ENCODE measurements at places on chromosomes 1 and 21.

DNA sequence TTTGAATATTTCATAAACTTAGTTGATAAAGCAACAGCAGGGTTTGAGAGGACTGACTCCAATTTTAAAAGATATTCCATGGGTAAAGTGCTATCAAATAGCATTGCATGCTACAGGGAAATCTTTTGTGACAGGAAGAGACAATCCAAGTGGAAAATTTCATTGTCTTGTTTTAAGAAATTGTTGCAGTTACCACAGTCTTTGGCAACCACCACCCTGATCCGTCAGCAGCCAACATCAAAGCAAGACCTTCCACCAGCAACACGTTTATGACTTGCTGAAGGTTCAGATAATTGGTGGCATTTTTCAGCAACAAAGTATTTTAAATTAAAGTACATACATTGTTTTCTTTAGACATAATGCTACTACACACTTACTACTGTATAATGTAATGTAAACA lies 47.8 kb downstream of the ADGRL4 start:
- peak; percentile 54 for DNase-seq

DNA sequence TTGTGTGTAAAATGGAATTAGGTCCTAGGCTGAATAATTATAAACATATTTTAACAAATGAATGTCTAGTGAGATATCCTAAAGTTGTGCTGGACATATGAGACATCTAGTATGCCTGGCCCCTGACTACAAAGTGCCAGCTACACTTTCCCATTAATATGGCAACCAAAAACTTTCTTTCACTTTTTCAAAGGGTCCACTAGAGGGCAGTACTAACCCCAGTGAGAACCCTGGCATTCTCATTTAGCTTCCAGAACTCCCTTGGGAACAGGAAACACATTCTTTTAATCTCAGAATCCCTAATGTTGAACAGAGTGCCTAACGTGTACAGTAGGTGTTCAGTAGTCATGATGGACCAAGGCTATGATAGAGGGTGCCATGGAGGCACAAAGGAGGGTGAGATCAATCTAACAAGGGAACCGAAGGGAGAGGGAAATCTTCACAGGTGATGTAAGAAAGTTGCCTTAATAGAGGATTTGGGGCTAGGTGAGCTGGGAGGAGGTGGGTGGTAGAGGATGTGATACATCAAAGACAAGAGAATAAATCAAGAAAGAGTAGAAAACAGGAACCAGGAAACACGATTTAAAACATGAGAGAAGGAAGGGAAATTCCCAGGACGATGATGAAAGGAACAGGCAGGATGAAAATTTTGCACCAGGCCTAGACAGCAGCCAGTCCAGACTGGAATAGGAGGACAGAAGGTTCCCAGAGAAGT lies 41.6 kb downstream of the NSL1 start:
- peak; percentile 86 for DNase-seq

DNA sequence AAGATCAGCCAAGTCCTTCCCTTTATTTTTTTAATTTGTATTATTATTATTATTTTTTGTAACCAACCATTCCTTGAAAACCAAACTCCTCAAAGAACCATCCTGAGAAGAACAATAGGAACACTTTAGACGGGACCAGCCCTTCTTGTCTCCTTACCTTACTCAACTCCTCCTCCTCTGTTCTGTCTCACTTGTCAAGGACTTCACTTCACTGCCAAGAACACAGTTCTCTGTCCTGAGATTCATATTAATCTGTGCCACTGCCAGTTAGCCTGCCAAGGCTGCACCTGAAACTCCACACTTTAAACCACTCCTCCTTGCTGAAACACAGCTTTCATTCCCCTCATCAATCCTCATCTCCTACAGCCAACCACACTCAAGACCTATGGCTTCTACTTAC lies 73.8 kb upstream of the ATP1A1 start:
- DNase-seq: no peak

GRCh38 chr1:116370181-116370580 lies 2.9 kb upstream of the ATP1A1 start:
- DNase-seq: no peak

DNA sequence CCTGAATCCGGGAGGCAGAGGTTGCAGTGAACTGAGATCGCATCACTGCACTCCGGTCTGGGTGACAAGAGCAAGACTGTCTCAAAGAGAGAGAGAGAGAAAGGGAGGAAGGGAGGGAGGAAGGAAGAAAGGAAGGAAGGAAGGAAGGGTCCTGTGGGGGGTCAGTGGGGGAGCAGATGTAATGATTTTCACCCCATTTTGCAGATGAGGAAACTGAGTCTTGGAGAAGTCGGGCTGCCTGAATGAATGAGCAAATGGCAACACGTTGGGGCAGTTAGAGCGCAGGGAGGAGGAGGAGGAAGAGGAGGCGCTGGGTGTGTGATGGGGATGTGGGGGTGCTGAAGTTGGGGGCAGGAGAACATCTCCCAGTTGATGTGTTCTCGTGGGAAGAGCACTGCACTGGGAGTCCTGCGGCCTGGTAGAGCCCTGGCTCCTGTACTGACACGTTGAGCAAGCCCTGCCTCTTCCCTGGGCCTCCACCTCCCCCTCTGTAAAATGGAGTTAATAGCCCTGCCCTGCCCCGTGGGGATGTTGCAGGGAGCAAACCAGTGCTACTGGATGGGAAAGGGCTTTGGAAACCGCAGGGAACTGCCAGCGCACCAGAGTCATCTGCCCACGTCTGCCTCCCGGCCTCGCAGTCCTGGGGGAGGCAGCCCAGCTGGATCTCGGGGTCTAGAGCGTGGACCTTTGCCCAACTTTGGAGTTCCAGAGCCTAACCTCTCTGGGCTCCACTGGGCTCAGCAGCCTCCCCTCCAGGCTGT lies 103.2 kb upstream of the CASZ1 start:
- DNase-seq: no peak

GRCh38 chr1:43554444-43554992 lies 23.8 kb downstream of the PTPRF start:
- peak; percentile 64 for DNase-seq

DNA sequence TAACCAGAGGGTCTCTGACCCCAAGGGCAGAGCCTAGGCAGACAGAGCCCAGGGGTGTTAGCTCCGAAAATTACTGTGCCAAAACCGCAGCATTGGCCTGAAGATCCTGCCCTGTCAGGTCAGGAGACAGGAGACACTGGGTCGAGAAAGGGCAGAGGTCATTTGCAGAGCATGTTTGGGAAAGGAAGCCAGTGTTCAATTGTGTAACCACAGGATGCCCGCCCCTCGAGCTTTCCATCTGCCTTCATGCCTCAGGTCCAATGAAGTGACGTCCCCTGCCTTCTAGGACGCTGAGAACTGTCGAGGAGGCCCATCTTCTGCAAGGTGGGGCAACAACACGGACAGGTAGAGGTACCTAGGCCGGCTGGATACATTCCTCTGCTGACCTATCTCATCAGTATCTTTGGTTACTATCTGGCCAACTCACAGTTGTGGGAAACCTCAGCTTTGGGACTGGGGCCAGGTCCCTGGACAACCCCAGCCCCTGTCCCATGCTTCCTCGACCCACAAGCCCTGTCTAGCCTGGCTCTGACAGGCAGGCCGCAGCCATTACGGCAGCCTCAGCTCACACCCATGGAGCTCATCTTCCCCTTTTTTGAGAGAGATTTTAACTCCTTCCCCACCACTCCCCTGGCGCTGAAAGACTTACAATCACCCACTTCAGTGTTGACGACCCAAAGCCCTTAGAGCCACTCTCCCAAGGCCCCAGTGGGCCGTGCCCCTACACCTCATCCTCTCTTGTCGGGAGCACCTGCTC lies 1.3 kb downstream of the ARL8A start:
- peak; percentile 20 for DNase-seq

DNA sequence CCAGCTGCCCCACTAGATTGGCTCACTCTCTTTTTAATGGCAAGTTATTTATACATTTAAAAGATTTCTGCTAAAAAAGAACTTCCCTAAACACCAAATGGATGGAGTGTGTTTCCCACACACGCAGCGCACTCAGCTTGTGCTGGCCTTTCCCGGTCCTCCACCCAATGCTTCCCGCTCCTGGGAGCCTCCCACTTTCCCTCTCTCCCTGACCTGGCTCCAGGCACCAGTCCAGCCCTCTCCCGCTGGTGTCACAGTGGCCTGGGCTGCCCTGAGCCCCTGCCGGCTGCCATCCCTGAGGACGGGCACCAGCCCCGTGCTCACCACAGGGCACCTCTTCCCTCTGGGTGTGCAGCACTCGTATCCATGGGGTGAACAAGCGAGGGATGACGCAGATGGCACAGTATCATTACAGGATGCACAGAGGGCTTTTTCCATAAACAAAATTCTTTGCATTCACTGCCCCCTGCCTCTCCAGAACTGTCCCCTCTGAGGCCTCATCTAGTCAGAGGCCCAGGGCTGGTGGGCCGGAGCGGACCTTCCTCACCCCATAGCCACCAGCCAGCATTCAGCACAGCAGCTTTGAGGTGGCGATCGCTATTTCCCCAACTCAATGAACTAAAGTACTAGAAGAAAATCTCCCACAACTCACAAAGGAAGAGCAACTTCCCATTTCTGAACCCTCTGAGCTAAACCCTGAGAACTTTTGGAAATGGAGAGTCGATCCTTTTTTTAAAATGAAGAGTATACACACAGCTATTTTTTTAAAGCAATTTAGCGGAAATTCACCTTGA lies 68.5 kb downstream of the SLC37A1 start:
- DNase-seq: no peak

DNA sequence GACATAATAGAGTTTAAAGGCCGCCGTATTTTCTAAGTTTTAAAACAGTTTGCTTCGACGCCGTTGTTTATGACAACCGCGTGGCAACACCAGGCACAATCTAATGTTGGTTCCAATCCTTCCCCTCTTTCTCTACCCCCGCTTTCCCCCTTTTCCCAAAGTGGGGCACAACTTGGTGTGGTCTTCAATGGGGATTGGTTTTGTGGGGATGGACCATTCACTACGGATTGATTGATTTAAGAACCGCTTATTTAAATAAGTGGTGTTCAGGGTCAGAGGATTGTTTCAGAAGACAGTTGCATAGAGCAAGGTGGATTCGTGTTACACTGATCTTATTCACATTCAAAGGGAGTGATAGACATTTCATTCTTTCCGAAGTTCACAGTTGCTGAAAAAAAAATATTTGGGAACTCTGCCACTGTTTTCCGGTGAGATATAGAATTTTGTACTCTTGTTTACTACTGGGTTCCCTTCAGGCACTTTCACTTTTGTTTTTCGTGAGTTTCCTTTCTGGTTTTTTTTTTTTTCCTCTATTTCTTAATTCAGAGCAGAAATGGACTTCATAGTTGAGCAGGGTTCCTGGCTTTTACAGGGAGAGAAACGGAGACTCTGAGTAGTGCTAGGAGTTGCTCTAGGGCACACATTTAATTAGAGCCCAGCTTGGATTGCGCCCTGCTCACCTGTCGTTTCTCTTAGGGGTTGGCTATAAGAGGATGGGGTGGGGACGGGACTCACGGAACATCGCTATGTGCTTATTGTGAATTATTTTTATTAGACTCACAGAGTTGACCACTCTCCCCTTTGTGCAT lies 79.6 kb upstream of the AK4 start:
- DNase-seq: peak; percentile 68

DNA sequence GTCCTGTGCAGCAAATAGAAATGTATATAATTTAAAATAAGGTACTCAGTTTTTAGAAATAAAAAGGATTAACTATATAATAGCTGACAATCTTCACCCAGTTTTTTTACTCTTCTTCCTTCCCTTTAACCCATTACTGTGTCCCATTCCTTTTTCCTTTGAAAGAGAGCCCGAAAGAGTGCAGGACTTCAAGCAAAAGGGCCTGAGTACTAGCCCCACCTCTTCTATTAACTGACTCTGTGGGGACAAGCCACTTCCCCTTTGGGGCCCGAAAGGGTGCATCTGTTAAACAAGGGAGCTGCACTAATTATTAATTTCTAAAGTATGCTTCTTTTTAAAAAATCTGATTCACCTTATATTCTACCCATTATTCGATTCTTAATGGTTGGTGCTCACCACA lies 3.3 kb downstream of the USP24 start:
- no peak for DNase-seq

DNA sequence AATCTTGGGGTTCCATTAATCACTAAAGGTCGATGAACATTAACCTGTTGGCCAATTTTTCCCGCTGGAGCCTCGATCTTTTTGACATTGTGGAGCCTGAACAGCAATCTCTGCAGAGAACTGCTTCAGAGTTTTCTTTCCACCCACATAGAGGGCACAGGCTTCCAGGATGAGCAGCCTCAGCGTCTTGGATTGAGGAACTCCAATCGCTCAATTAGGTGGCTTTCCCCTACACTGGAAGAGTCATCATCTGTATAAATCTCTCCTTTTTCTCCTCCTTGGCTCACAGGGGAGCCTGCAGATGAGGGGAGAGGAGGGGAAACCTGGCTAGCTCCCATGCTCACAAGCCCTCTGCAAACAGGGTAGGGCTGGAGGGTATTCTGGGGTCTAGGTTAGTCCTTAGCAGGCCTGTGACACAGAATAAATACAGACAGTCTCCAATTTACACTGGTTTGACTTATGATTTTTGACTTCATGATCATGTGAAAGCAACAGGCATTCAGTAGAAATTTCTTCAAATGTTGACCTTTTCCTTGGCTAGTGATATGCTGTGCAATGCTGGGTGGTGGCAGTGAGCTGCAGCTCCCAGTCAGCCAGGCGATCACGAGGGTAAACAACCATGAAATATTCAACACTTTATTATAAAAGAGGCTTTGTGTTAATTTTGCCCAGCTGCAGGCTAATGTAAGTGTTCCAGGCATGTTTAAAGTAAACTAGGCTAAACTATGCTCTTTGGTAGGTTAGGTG lies 80.8 kb downstream of the PGBD5 start:
- no peak for DNase-seq

DNA sequence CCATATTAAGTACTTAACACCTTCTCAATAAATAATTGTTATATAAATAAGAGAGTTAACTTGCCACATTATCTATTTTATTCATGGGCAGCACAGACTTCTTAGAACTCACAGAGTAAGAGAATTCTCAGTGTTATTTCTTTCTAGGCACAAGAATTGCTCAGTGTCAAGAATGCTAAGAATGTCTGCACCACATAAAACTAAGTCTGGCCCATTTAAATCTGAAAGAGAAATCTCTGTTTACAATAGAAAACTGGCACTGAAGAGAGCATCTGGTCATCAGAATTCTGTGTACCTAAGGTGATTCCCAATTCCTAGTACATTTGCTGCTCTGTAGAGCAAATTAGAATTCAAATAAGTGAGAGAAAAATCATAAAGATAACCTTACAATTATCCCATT lies 3.8 kb downstream of the OR10K2 start:
- DNase-seq: no peak

DNA sequence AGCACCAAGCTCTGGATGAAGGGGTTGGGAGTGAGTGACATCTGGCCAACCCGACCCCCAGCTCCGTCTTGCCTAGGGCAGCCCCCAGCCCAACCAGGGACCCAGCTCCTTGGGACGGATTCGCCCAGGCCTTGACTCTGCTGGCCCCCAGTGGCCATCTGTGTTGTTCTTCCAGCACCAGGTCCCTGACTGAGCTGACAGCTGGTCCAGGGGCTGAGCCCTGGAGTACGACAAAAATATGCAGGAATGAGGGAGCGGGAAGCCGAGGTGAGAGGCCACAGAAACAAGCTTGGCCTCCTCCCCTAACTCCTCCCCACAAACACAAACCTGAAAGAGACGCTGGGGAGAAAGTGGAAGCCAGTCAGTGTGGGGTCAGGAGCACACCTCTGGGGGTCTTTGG lies 55.0 kb upstream of the PAX7 start:
- DNase-seq: no peak
